ENCODE measurements at places on chromosomes 5 and 9.

GRCh38 chr9:105757496-105758251 is 63.3 kb downstream of the TMEM38B start:
- peak; percentile 48 for DNase-seq

- DNase-seq: peak; percentile 86
Observed at GRCh38 chr9:83220730-83221129, 157.8 kb upstream of the RASEF start.

- DNase-seq: no peak
Observed at GRCh38 chr9:119768266-119768665, 399.0 kb upstream of the BRINP1 start.

GRCh38 chr9:122058709-122059108 is 34.4 kb downstream of the TTLL11 start:
- no peak for DNase-seq

- DNase-seq: peak; percentile 17
Observed at GRCh38 chr5:42301349-42301748, 121.9 kb upstream of the GHR start.

DNA sequence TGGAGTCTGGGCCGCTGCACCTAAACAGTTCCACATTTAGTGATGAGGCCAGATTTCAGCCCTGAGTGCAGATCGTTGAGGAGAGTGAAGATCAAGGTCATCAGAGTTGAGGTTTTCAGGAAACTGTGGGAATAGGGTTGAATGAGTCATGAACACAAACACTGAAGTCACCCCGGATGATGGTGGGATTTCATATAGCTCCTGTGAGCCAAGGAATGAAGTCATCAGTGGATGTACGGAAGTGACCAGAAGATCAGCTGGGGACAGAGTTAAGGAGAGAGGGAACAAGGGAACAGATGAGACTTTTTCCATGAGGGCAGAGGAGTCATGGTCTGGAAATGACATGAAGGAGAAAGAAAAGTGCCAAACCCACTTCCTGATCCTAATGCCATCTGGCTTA is 36.5 kb downstream of the PALM2AKAP2 start:
- DNase-seq: peak; percentile 95

DNA sequence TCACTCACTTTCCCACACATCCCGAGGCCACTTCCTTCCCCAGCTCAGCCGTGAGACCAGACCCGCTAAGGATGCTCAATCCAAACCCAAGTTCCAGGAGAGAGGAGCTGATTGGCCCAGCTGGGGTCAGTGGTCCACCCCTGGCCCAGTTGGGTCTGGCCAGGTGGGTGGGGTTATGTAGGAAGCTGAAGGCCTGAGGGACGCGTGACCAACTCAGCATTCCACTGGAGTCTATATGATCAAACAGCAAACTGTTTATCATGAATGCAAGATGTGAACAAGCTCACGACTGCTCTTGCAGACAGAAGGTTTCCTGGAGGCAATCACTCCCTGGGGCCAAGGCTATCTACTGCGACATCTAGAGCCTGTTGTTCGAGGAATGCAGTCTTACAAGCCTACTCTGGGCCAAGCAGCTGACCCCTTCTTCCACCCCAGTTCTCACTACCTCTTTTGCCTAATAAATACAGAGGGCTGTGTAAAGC is 4.9 kb upstream of the RAPGEF1 start:
- no peak for DNase-seq

DNA sequence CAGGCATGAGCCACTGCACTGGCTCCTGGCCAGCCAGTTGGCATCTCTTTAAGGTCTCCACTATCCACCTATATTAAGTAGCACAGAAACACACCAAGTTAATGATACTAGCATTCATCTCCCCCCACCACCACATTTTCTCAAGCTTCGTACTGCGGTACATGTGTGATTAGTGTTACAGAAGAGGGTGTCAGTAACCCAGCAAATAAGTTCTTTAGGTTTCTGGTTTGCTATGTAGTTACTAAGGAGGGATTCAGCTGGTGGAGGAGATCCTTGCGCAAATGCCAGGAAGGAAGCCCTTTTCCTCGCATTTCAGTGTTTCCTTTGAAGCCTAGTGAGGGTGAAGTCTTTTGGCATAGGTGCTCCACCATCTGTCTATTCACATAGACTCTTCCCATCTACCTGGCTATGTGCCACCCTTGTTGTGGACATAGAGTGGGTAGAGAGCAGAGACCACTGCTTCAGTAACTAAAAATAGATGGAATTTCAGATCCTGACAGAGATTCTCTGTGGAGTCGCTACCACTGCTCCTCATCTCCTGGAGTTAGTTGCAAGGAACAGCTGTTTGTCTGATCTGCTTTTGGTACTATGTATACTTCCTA is 16.7 kb downstream of the UBE2D2 start:
- peak; percentile 16 for DNase-seq

- DNase-seq: no peak
Observed at GRCh38 chr5:120808606-120809005, 344.5 kb downstream of the PRR16 start.

- peak; percentile 5 for DNase-seq
Observed at GRCh38 chr9:26656003-26656870, 236.4 kb downstream of the CAAP1 start.

DNA sequence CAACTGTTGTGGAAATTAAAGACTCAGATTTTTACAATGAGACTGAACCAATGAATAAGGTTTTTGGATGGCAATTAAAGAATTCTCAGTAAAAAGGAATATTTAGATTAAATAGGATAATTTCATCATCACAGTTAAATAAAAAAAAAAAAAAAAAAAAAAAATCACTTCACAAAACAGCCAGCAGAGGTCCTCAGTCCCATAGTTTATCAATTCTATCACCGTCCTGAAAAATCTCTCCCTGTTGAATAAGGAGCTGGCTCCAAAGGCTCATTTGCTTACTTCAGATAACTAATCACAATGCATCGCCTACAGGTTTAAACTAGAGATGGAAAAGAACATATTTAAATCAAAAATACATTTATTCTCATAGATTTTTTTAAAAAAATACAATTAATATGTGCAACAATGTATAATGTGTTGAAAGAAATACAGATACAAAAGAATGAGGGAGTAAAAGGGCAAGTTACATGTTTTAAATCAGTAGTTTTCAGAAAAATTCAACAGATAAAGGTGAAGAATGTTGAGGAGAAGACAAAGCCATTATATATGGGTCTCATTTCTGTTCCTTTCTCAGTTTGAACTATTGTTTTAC is 175.8 kb upstream of the CHD1 start:
- peak; percentile 57 for DNase-seq

GRCh38 chr9:114390952-114391351 is 3.2 kb upstream of the AKNA start:
- DNase-seq: no peak

DNA sequence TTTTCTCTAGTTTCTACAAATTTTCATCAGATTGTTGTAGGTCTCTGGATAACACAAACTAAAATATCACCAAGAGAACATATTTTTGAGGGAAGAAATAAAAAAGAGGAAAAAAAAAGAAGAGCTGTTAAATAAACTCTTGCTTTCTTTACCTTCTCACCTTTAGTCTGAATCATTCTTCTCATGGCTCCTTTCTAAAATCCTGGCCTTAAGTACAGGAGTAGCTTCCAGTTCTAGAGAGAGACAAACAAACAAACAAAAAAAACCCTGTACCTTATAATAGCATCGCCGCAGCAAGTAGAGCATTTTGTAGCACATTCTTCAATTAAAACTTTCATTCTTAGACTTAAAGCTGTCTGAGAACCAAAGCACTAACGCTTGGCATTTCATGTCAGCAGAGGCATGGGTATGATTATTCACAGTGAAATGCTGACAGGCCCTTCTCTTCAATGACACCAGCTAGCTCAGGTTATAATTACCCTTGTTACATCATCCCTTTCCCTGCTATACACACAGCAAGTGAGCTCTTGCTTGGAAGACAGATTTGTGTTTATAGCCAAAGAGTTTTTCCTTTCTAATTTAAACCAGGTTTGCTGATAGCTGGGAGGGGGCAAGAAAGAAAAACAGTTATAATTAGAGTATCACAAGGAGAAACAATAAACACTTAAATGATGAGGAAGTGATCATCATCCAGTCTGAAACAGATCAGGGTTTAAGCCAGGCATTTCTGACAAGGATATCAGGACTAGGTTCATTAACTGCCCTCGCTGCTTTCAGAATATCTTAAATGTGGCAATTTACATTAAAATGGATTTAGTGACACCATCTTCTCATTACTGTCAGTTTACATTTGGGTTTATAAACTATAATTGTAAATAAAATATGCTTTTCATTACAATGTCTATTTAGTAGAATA is 510.9 kb upstream of the ZNF608 start:
- no peak for DNase-seq

DNA sequence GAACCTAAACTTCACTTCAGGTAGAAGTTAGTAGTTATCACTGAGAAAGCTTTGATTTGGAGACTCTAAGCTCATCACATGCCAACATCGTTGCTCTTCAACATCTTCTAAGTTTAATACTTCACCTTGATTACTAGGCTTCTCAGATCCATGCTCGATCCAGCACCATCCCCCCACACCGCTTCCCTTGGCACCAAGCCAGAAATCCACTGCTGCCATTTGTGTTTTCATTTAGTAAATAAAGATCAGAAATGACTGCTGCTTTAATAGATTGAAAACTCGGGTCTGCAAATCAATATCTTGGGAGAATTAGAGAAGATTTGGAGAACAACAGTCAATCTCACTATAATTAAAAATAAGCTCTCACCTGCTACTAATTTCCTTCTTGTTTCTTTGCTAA is 214.7 kb upstream of the NR4A3 start:
- DNase-seq: no peak

DNA sequence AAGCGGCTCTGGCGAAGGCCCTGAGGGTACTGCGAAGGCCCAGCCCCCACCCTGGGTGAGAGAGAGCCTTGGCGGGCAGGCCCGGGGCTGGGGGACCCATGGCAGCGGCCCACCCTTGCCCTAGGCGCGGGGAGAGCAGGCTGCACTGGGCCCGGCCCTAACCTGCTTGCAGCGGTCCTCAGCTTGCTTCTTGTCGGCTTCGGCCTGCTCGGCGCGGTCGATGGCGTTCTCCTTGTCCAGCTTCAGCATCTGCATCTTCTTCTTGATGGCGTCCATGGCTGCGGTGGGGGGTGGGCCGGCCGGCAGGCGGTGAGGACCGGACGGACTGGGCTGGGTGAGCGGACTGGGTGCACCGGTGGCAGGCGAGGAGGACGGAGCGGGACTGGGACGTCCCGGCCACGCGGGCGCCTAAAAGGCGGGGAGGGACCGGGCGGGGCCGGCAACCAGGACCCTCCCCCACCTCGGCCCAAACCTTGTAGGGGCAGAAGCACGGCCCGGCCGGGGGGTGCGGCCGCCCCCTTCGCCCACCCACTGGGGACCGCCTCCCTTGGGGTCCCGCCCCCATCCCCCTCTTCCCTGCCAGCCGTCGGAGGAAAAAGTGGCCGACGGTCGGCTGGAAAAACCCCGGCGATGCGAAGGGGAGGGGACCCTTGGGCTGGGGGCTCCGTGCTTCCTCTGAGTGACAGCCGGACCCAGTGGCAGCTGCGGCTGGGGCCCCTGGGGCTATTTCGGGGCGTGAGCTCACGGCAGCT is at the start of gene TPM2:
Gene TPM2 (minus strand): TSS at position 384 of the 752 bp plus-strand sequence. CDS start 108 bp downstream, at position 276.
- peak; percentile 88 for DNase-seq

GRCh38 chr9:127496974-127497373 is 45.7 kb downstream of the LRSAM1 start:
- no peak for DNase-seq

GRCh38 chr5:87899721-87900131 is 368.9 kb downstream of the TMEM161B start:
- DNase-seq: no peak

GRCh38 chr5:117588611-117589010 is 1014.0 kb upstream of the SEMA6A start:
- peak; percentile 40 for DNase-seq

DNA sequence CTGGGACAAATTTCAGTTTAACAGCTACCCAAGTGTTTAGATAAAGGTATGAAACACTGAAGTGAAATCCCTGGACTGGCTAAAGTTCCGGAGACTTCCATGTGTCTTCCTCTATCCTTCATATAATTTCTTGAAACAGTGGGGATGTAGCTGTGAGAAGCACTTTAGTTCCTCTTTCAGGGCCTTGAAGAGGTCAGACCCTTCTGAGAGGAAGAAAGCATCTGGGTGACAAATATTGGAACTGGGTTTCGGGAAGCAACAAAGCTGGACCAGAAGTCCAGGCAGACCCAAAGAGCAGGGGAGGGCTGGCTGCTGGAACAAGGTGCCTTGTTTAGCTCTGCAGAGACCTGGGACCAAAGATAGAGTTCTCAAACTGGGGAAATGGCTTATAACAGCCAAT is 75.4 kb upstream of the ZFAND5 start:
- DNase-seq: no peak

- DNase-seq: no peak
Observed at GRCh38 chr9:72599874-72600534, 78.6 kb downstream of the TMC1 start.

DNA sequence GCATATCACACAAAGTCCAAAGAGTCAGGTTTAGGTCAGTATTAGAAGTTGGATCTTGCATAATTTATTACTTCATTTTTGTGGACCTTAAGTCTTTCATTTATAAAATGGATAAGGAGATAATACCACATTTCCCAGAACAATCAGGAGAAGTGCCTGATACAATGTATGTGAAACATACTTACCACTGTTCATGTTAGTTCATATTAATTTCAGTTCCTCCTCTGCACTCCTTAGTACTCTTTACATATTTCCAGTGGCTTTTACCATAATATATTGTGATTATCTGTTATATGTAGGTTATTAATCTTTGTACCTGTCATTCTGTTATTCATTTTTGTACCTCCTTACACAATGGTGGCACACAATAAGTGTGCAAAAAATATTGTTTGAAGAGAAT is 214.4 kb downstream of the ARL15 start:
- DNase-seq: no peak

GRCh38 chr5:62373382-62373781 is 30.3 kb downstream of the DIMT1 start:
- DNase-seq: no peak
